ENCODE measurements at places on chromosomes 2 and 18.

- DNase-seq, result no peak
These were observed 1.0 kb downstream of the FAM136A start for GRCh38 chr2:70300771-70301343.

DNA sequence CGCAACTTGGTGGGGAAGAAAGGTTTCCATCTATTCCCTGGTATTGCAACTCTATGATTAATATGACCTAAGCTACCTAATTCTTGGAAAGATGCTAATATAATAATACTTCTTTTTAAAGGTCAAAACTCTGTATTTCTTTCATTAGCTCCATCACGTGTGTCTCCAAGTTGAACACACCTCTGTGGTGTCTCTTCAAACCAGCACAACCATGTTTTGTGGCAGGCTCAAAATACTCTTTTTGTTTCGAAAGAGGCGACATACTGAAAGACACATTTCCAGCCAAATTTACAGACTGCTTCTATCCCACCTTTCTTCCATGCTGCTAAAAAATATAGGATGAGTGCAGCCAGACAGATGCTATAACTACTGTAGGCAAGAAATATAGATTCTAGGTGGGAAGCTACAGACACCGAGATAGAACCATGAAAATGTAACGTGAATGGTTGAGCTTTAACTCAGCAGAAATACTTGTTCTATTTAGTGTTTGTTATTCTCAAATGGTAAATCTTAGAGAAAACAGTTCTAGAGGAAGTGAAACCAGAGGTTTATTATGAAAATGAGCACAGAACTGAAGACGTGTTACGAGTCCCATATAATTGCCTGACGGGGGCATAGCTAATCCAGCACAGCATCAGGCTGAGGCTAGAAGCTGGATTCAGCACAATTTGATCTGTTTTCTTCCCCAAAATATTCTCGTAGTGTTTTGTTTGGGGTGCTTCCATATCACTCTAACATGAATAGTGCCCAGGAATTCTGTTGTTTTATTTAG lies 991.5 kb upstream of the FANCL start:
- no peak for DNase-seq

DNA sequence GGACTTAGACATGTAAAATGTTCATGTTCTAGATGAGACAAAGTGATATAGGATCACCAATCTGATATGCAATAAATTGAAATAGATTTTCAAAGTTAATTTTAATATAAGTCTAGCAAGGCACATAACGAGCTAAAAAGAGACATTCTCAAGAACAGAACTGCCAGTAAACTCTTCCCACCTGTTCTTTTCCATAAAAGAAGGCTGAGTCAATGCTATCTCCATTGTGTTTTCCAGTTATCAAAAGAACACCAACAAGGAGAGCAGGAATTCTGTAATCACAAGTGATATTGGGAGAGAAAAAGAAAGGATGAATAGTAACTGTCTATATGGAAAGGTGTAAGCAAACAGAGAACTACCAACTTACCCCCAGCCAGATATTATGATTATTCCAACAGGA lies 25.6 kb downstream of the GPR155 start:
- no peak for DNase-seq

GRCh38 chr18:36655930-36656329 lies 172.9 kb downstream of the TPGS2 start:
- DNase-seq, result no peak

GRCh38 chr2:205680067-205680466 lies 2.2 kb upstream of the NRP2 start:
- peak; percentile 91 for DNase-seq

GRCh38 chr2:132443106-132443505 lies 26.5 kb downstream of the GPR39 start:
- no peak for DNase-seq

- DNase-seq, result no peak
These were observed 104.7 kb upstream of the FAM117B start for GRCh38 chr2:202530038-202530437.

DNA sequence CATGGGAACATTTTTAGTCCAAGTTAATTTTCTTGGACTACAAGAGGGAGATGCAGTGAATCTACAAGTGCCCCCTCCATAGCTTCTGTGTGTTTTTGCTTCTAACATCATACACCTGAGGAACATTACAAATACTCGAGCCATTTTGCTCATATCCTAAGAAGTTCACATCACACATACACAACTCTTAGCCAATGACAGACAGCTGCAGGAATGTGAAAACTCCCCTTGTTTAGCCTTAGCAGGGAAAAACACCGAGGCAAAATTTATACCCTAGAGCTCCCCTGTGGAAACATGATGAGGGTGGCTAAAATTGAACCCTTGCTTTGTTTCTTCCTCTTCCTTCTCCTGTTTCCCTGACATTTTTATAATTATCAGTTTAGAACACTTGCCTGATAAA lies 928.3 kb upstream of the NRXN1 start:
- no peak for DNase-seq

- DNase-seq, result no peak
These were observed 105.4 kb downstream of the POLR1A start for GRCh38 chr2:86000131-86000937.

DNA sequence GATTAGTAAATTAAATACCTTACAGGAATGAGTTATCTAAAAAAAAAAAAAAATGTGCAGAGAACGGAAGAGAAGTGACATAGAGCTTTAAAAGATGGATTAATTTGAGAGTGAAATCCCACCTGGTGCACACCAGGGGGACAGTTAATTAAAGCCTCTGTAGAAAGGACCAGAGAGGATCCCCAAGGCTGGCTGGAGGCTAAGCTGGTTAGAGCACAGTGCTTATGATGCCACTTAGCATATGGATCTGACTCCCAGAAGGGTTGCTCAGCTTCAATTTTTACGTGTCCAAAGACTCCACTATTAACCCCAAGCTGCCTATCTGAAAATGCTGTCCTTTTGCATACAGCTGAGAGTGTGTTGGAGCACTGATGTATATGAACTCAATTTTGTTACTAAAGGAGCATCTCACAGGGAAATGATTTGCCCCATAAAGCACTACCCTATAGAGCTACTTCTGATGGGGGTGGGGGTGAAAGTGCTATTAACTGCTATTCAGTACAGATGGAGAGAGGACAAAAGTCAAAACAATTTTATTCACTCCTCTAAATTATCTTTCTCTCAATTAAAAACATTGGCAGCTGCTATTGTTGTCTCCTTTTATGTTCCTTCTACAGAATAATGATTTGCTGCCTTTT lies 15.2 kb upstream of the SLC8A1 start:
- DNase-seq, result peak; percentile 20

GRCh38 chr2:101329026-101329425 lies 20.5 kb upstream of the RNF149 start:
- no peak for DNase-seq

GRCh38 chr2:10557506-10558265 lies 109.6 kb upstream of the ODC1 start:
- DNase-seq, result no peak

DNA sequence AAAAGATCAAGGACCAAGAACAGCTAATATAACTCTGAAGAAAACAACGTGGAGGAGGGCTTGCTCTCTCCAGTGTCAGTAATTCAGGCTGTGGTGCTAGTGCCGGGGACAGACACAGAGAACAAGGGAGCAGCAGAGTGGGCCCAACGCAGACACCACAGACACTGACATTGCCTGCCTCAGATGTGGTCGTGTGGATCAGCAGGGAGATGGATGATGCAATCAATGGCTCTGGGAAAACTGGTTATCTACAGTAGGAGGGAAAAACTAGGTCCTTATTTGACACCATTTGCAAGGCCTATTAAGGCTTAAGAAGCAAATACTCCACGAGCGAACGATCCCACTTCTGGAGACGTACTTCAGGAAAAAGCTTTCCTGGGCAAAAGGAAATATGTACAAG lies 36.1 kb downstream of the HDLBP start:
- DNase-seq, result peak; percentile 25

DNA sequence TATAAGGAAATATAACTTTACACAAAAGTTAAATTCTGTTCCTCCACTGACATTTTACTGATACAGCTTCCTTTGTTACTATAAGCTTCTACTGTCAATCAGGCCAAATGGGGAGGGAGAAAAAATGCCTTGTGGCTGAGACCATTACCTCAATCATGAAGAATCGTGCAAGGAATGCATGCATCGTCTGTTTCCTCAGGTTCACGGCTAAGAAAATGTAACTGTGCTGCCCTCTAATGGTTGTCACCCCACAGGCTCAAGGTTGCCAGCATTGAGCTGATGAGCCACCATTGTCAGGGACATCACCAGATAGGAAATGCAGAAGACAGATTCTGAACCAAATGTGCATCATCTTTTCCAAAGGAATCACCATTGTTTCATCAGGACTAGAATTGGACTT lies 426.9 kb downstream of the CDH2 start:
- DNase-seq, result peak; percentile 61

DNA sequence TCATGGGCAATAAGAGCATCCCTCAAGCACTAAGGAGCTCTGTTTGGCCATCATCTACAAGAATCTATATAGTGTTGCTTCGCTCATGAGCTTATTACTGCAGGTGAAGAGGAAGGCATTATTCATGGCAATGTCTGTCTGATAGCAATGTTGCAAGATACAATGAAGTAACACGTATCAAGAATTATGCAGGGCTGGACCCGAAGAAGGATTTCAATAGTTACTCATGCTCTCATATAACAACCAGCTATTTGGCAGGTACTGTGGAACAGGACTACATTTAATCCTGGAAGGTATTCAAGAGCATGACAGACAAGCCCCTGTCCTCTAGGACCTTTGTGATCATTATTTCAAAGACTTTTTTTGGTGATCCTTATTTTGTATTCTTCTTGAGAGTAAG lies 109.6 kb downstream of the LAMA3 start:
- DNase-seq, result no peak

- DNase-seq, result no peak
These were observed 59.7 kb downstream of the CLIP4 start for GRCh38 chr2:29174937-29175336.

GRCh38 chr18:73891572-73892421 lies 255.8 kb downstream of the FBXO15 start:
- DNase-seq, result peak; percentile 5

DNA sequence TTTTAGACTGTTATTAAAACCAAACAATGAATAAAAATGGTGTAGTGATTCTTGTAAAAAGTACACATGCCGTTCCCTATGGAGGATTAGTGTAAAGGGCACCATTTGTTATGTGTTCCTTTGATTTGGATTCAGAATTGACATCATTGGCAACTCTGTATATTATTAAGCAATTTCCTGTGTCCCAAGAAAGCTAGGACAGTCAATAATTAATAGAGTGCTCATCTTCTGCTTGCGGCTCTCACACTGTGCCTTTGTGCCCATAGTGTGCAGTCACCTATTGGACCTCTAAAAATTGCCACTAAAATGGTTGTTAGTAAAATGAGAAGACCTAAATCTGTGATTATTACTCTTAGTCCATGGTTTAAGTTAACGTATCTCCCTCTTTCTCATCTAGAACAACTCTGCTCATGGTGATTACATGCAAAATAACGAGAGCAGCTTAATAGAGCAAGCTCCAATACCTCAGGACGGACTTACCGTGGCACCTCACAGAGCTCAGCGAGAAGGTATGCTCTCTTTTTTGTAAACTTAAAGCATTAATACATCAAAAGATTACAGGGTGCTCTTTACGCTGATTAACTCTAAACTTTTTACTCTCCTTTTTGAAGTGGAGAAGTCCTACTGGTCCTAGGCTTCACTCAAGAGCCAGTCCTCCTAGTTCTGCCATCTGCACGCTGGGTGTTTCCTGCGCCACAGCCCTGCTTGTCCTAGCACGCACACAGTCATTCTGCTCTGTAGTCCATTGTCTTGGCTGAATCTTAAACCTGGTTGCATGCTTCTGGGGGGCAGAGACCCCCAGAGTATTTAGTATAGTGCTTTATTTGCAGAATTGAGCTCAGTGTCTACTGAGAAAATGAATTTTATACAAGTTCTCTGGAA lies 16.7 kb downstream of the ZCCHC2 start:
- no peak for DNase-seq

DNA sequence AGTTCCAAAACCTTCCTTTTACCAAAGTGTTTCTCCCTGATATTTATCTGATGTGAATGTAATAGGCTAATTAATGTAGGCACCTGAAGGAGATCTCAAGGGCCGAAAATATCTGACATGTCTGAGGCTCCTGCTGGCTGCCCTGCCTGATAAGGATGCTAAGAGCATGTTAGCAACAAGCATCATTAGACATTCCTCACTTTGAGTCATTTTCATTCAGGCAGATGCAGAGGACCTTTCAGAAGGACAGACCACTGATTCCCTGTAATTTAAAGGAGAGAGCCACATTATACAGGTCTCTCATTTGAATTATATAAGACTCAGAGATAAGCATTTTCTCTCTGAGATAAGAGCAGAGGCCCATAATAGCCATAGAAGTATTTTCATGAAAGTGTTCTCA lies 222.4 kb upstream of the NCKAP5 start:
- DNase-seq, result no peak

DNA sequence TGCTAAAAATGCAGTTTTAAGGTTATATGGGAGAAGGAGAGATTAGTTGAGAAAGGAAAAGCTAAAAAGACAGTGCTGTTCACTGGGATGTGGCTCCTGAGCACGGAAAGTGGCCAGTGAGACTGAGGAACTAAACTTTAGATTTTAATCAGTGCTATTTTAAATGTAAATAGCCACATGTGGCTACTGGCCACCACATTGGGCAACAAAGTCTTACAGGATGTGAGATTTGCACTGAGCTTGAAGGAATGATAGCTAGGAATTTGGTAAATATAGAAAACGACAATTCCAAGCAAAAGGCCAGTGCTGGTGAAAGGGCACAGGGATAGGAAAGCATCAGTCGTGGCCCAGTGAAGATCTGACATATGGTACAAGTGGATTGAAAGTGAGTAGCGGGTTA lies 14.1 kb upstream of the SP5 start:
- no peak for DNase-seq

DNA sequence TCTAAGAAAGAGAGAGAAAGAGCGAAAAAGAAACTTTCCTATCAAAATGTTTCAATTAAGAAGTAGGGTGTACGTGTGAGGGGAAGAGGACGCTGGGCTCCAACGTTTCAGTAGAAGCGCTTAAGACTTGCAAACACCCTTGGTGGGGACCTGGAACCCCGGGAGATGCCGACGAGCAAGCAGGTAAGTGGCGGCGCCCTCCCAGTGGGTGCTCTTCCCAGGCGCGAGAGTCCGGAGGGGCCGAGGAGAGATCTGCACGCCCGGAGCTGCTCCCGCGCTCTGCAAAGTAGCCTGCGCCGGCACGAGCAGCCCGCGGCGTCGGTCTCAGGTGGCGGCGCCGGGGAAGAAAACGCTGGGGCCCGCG lies 678 bp upstream of the OTX1 start:
- DNase-seq, result peak; percentile 96

DNA sequence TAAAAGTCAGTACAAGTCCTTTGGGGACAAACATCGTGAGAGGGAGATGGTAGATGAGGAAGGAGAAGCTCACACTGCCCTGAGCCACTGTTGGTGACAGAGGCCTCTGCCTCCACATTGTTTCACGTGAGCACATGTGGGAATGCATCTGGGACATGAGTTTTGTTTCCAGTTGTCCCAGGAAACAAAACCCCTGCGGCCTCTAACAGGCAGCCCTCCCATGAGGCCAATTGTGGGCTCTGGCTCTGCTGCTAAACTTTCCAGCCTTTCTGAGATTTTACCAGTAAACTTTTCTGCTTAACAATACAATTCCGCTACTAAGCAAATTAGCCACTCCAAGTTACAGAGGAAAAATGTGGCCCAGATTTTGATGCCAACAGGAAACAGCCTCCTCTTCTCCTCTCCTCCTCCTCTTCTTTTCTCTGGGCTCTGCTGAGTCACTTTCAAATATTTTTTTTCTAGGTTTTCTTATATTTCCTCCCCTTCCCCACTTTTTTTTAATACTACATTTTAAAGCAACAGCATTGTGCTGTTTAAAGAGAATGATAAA lies 23.4 kb upstream of the LRRC30 start:
- DNase-seq, result no peak
